ENCODE measurements at places on chromosomes 5 and 9.

- no peak for DNase-seq
These were observed 8.3 kb downstream of the BHMT2 start for GRCh38 chr5:79077680-79078365.

DNA sequence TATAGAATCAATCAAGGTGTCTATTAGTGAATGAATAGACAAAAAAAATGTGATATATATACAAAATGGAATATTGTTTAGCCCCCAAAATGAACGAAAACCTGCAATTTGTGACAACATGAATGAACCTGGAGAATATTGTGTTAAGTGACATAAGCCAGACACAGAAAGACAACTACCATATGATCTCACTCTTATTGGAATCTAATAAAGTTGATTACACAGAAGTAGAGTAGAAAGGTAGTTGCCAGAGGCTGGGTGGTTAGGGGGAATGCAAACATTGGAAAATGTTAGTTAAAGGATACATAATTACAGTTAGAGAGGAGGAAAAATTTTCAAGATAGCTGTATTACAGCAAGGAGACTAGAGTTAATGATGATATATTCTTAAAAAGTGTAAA, 1962.3 kb downstream of the EFNA5 start:
- DNase-seq = no peak

DNA sequence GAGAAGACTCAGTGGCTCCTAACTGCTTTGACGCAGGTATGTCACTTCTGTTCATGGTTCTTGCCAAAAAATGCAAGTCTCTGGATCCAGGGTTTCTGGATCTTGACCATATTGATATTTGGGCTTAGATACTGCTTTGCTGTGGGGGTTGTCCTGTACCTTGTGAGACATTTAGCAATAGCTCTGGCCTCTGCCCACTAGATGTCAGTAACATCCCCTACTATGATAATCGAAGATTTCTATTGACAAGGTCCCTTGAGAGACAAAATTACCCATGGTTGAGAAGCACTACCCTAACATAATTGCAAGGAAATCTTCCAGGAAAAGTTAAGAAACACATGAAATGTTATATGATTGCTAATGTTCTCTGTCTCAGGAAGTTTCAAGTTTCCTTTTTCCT, 285.4 kb downstream of the TMEM232 start:
- DNase-seq = no peak

DNA sequence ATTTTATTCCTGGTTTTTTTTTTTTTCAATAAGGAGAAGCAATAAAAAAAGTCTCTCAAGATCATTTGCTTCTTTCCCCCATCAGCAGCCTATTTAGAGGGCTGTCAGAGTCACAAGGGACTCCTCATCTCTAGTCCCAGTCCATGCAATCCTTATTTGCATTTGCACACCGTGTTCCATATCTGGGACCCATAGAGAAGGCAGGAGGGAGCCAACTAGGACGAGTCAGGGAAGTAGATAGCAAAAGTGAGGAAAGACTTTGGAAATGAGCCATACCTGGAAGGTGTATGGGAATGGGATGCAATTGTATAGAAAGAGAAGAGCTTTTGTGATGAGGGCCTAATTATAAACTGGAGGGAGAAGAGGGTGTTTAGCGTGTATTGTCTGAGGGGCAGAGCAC, 160.0 kb downstream of the PIK3R1 start:
- no peak for DNase-seq

DNA sequence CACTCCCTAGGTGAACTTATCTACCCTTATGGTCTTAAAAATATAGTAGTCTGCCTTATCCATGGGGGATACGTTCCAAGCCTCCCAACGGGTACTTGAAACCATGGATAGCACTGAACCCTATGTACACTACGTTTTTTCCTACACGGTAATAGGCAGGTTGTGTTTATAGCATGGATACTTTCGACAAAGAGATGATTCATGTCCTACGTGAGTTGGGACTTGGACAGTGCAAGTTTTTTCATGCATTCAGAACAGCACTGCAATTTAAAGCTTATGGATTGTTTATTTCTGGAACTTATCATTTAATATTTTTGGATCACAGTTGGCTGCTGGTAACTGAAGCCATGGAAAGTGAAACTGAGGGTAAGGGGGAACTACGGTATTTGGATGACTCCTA, 88.1 kb downstream of the CNTLN start:
- no peak for DNase-seq

DNA sequence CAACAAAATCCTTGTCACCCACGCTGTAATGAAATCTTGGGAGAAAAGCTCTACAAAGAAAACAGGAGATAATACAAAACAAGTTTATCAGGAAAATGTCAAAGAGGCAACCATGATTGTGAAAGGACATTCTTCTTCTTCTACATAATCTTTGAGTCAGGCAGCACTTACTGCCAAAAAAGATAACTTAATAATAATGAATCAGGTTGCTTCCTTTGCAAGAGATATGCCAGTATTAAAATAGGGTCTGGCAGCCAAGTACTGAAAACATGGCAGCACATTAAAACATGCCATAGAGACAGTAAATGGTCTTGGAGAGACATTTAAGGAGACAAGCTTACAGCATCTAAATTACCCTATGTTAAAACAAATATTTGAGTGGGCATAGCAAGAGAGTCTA, 1573.4 kb downstream of the EFNA5 start:
- DNase-seq = no peak

DNA sequence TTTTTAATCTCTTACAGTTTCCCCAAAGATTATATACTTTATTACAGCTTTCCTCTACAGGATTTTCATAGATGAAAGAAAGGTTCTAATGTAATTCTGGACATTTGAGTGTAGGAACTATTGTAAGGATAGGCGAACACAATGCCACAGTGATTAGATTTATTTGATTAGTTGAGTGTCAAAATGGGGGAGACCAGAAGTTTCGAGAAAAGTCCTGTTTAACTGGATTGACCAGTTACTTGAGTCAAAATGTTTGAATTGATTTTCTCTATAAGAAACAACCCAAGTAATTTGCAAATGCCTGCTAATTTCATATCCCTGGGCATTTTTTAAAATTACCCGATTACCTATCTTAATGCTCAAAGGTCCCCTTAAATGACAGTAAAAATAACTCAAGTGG, 50.6 kb downstream of the SMARCA2 start:
- DNase-seq = no peak

DNA sequence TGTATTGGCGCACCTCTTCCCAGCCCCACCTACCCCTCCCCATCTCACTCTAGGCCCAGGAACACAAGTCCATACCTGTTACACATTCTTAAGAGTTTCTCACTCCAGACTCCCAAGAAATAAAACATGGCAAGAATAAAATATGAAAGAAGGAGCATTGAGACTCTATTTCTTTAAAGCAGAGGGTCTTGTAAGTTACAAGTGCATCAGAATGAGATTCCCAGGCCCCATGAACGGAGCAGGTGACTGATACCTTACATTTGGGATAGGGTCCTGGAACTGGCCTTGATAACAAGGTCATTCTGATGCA, 5.7 kb downstream of the EGR1 start:
- DNase-seq = no peak

- DNase-seq = no peak
These were observed 27.3 kb upstream of the CTNNA1 start for GRCh38 chr5:138725818-138726416.

DNA sequence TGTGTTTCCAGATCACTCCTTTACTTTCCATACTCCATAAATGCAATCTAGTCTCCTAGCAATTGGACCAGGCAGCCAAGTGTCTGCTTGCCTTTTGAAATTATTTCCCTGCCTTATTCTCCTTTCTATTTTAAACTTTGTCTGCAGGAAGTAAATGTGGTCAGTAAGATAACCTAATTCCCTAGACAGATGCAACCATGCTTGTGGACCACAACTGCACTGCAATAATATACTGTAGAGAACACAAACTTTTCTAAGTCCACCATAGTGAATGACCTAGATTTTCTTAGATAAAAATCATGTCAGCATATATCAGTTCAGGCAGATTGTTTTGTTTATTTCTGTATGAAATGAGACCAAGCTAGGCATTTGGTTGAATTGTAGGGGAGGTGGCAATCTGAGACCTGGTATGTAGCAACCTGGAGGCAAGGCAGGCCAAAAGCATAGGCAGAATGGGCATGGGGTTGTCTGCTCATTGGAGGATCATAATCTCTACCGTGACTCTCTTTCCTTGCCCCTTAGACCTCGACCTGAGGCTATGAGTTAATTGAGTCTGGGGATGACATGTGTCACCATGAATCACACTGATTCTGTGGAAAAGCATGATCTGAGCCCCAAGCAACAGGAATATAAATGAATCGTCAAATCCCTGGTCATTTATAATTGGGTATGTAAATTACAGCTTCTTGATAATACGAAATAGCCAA, 20.7 kb downstream of the ACTL7B start:
- DNase-seq = no peak

GRCh38 chr9:70564468-70565335, 150.2 kb upstream of the KLF9 start:
- DNase-seq = no peak

GRCh38 chr9:117649126-117649525, 55.1 kb upstream of the TLR4 start:
- DNase-seq = no peak

- no peak for DNase-seq
These were observed 52.7 kb downstream of the ITGA1 start for GRCh38 chr5:52840277-52841050.

DNA sequence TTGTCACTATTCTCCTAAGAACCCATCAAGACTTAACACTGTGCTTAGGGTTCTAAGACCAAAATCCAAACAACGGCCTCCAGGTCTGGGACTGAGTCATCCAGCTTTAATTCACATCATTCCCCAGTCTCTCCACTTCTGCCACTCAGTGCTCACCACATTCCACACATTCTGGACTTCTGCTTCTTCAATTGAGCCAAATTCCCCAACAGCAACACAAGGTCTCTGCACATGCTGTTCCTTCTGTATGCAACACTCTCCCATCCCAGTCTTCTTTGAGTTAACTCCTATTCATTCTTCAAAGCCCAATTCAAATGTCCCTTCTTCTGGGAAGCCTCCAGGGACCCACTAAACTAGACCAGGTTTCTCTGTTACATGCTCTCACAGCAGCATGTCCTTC, 97.8 kb downstream of the GPR21 start:
- no peak for DNase-seq

GRCh38 chr9:133371261-133371711, 4.6 kb downstream of the SURF4 start:
- peak; percentile 56 for DNase-seq

DNA sequence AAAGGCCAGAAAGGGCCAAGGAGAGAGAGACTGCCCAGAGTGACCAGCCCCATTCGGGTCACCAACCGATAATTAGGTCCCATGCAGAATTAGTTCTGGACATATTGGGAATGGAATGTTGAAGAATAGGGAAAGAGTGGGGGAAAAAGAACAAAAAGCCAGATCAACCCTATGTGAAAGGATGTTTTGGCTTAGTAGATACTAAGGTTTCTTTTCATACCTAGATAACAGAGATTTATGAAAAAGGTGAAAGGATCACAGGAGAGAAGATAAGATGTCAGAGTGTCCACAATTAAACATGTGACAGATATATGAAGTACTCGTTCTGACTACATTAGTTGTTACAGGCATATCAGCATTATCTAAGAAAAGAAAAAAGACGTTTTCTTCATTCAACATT, 52.1 kb downstream of the MARCHF3 start:
- DNase-seq = no peak

GRCh38 chr9:32524892-32525708, 896 bp downstream of the RIGI start:
- DNase-seq = no peak

DNA sequence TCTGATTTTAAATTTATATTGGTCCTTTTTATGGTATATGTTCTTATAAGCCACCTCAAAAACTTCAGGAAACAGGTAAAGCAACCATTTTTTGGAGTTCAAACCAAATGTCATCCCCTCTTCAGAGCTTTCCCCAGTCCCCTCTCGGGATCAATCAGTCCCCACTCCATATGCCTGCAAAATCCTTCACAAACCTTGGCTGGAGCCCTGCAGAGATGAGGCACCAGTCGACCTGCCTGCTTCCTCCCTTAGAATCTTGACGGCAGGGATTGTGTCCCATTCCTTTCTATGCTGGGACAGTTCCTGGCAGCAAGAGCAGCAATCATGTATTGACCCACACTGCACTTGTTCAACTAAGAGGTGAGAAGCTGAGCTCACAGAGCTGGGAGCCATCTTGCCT, 22.6 kb downstream of the B4GALT1 start:
- DNase-seq = no peak

DNA sequence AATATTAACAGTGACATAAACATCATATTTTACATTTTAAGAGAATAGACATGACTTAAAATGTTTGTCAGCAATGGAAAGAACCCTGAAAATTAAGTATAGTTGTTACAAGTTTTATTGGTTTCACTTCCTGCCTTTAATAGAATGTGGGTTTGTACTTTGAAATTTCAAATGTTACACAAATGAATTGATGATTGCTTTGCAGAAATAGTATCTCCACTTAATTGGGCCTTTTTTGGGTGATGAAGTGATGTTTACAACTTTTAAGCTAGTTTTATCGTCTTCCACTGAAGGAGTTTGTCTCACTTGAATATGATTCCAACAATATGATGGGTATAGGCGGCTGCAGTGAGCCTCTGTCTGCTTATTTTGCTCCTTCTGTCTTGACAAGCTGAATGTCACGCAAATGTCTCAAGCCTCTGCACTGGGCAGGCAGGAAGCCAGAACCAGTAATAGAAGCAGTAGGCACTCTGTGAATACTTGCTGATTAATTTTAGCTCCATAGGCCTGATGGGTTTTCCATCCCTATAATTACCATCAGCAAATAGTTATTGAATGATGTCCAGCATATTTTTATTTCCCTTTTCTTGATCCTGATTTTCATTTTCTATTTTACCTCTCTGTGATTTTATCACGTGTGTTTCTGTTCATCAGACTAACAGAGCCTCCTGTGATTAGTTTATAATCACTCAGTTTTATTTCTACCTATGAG, 10.6 kb upstream of the NR3C1 start:
- no peak for DNase-seq

- DNase-seq = no peak
These were observed 170.6 kb upstream of the RFX3 start for GRCh38 chr9:3696368-3696767.

- no peak for DNase-seq
These were observed 1035.3 kb downstream of the CDH12 start for GRCh38 chr5:21817668-21818369.

GRCh38 chr9:116589392-116590354, 97.4 kb upstream of the TRIM32 start:
- DNase-seq = peak; percentile 16

- peak; percentile 49 for DNase-seq
These were observed 1.0 kb downstream of the SET start for GRCh38 chr9:128689820-128690683.

GRCh38 chr9:108012886-108013665, 523.5 kb upstream of the KLF4 start:
- DNase-seq = no peak

- no peak for DNase-seq
These were observed 108.6 kb upstream of the MINAR2 start for GRCh38 chr5:129639331-129639730.

- DNase-seq = no peak
These were observed 146.9 kb upstream of the MRPS30 start for GRCh38 chr5:44661851-44662250.
